H9 (cell line): ENCODE measurements at places on chromosomes 16 and 17. TPM values are rescaled to one million over a fixed set of nuclear protein-coding genes. Genes with fewer than 3 reads are reported as not detected.

DNA sequence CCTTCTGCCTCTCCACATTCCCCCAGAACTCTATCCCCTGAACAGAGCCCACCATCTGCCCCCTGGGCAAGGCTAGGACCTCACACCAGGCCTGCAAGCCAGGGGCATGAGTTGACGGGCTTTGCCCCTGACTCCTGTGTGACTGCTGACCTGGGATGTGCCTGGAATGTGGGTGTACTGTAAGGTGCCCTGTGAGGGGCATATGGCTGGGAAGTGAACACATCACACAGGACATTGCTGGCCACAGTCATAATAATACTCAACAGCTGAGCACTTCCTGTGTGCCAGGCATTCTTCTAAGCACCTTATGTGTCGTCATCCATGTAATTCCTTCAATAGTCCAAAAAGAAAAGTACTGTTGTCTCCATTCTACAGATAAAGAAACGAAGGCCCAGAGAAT is 13.3 kb downstream of the CES4A start:
- DNase-seq = no peak

DNA sequence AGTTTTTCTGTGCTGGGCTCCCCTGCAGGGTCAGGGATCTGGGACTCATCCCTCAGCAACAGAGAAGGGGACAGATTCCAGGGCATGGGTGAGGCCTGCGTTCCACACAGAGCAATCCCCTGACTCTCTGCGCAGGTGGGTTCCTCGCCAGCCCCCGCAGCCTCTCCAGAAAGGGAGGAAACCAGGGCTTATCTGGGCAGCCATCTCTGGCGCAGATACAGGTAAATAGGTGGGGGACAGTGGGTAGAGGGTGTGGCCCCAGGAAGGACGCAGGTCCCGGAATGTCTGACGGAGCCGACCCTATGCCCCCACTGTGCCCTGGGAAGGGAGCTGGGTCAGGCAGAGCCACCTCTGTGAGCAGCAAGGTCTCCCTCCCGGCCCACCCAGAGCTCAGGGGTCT is 23.2 kb downstream of the PIEZO1 start:
- DNase-seq = no peak

DNA sequence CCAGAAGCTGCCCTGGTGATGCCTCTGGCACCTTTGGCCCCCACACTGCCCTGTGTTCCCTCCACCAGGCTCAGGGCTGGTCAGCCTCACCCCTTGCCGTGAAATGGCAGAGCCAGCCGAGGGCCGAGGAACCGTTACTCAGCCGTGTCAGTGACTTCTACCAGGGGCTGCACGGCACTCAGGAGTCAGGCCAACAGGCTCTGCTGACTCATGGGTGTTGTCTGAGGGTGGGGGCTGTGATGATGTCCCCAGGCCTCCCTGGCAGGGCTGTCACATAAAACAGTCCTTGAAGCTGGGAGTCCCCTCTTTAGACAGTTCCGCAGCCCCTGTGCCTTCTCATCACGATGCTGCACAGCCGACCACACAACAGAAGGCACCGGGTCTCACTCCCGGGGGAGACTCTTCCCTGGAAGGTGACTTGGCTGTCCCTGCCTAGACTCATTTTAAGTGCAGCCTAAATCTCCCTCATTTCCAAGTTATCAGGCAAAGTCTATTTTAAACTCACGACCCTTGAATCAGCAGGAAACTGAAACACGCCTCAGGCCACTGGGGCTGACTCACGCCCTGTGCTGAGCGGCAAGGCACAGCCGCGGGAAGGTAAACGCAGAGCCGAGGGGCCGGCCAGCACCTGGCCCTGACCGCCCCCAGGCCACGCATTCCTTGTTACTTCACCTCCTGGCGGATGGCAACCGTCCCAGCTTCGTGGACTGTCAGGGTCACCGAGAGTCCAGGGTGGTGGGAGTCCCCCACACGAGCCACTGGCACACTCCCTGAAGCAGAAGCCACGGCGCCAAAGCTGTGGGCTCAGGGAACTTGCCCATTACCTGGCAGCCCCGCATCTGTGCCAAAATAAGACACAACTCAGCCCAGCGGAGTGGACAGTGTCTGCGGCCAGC is 102.6 kb downstream of the ZNF778 start:
- peak; percentile 61 for DNase-seq

GRCh38 chr16:4515611-4516233 is 22.9 kb downstream of the CDIP1 start:
- DNase-seq = no peak

DNA sequence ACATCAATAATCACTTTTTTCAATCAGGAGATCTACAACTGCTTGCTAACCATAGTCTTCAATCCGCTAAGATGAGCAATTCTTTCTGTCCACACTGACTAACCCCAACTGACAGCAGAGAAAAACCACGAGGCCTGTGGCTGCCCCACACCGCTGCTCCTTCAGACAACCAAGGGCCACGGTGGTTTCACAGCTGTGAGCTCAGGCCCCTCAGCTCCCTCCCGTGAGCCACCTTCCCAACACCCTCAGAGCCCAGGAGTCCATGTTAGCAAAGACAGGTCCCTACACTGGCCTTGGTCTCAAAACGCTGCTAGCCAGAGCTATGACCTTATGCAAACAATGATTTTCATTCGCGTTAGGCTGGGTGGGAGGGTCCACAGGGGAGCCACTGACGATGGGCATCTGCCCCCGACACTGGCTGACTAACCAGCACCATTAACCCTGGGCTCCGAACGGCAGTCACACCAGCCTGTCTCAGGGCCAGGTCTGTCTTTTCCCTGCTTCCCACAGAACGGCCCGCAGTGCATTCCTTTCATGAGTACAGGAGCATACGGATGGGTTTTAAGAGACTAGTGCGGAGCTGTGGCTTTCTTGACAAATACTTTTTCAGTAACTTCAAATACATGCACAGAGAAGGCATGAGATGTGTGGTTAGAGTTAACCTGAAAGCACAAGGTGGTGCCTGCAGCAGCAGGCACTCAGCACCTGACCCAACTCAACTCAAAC is 67.3 kb downstream of the ANKRD11 start:
- no peak for DNase-seq

The PTX4 gene
- total RNA-seq = 0.20 TPM in 1 of 2 replicates, not detected in the other

DNA sequence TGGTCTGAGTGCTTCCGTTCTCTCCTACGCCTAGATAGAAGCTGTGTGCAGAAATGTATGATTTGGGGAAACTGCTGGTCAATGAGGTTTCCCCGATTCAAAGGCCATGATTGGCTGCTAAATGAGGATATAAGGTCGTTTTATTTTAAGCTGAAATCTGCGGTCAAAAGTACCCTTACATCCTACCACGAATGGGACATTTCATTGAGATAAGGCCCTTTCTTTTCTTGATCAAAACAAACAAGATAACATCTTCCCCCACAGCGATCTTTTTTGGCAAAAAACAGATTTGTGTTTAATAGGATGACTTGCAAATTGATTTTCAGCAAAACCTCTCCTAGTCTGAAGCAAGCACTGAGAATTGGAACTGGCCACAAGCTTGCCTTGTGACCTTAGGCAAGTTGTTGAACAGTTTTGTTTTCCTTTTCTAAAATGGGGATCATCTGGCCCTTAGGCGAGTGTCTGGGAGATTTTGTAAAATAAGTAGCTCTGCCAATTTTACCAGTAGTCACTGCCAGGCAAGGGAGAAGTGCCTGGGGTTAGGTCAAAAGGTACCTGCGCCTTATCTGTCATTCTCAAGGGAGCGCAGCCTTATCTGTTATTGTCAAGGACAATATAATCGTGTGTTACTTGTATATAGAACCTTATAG is 635 bp downstream of the SCPEP1 start:
- no peak for DNase-seq

The C17orf67 gene
- total RNA-seq = 0.88 and 1.0 TPM in 2 replicates

The GCGR gene
- total RNA-seq = 0.24 and 0.26 TPM in 2 replicates

The PLA2G10 gene
- total RNA-seq = 1.0 and 2.2 TPM in 2 replicates

GRCh38 chr17:69450918-69451317 is 36.4 kb downstream of the MAP2K6 start:
- no peak for DNase-seq

The RASL10B gene
- total RNA-seq = 15.0 and 15.9 TPM in 2 replicates

The MRPL28 gene
- total RNA-seq = 154 TPM in 2 replicates

The CD300A gene
- total RNA-seq = not detected in 2 replicates

- DNase-seq = no peak
Measured at GRCh38 chr16:23014592-23014991, 134.7 kb downstream of the USP31 start.

DNA sequence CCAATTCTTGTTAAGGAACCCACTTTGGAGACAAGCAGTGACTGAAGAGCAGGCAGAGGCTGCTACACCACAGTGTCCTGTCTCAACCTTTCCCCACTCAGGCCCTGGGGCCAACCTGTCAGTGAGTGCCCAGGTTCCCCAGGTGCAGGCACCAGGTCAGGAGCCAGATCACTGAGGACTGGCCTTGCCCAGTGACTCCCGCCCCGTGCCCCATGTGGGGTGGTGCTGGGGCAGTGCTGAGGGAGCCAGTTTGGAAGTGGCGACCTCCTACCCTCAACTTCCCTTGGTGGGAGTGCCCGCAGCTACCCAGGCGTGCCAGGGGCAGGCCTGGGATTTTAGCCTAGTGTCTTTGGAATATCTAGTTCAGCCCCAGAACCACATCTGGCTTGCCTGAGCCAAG is 29.3 kb downstream of the SREBF1 start:
- no peak for DNase-seq

The GP1BA gene
- total RNA-seq = not detected in 2 replicates

DNA sequence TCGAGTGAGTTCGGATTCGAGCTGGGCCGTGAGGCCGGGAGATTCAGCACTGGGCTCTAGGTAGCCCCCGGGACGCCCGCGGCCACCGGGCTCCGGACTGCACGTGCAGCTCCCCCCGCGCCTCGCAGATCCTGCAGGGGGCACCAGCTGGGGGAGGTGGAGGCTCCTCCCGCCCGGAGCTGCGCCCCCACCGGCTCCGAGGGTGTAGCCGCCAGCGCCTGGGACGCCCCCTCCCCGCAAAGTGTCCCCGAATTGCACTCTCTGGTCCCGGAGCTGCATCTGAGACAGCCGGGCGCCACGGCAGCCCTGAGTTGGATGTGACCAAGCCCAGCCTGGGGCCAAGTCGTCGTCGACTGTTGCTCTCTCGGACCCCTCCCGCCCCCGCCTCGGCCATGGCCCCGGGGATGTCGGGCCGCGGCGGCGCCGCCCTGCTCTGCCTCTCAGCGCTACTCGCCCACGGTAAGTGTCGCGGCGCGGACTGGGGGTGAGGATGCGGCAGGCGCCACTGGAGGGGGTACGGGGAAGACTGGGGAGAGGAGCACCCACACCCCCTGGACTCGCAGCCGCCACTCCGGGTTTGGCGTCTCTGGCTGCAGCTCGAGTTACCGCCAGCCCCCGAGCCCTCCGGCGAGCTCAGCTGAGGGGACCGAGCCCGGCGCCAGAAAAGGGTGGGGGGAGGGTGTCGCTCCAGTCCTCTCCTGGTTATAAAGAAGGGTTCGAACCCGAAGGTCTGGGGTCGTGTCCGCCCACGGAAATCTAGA is 1.5 kb downstream of the TMEM132E start:
- DNase-seq = peak; percentile 57

The CPHXL2 gene
- total RNA-seq = not detected in 2 replicates

DNA sequence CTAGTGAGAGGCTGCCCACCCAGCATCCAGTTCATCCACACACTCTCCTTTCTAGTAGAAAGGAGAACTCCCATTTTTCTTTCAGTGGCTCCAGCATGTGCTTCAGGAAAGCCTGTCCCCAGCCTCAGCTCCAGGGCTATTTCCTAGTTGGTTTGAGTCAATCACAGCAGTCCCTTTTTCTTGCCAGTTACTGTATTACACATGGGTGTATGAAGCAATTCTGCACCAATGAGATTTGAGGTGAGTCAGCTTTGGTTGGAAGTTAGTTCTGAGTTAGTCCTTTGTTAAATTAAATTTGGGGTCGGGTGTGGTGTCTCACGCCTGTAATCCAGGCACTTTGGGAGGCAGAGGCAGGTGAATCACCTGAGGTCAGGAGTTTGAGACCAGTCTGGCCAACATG is 24.8 kb downstream of the RAD51D start:
- DNase-seq = no peak

The CCL17 gene
- total RNA-seq = not detected in 2 replicates

The MT1F gene
- 22.9 and 26.1 TPM in 2 replicates for total RNA-seq

DNA sequence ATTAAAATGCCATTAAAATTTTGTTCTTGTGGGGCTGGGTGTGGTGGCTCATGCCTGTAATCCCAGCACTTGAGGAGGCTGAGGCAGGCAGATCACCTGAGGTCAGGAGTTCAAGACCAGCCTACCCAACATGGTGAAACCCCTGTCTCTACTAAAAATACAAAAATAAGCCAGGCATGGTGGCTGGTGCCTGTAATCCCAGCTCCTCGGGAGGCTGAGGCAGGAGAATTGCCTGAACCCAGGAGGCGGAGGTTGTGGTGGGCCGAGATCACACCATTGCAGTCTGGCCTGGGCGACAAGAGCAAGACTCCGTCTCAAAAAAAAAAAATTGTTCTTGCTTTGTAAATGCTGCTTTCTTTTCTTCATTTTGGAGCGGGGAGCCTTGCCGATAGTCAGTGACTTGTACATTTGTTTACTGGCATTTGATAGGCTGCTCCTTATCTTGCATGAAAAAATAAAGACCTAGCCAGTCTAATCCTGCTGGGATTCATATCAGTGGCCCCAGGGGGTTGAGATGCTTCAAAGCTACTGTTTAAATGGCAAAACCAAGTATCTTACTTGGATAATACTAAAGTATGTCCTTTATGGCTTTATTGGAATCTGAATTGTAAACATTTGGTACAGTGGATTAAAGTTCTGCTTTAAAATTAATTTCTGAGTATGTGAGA is 3.3 kb upstream of the CLTC start:
- DNase-seq = no peak

GRCh38 chr16:82152641-82153112 is 17.3 kb downstream of the MPHOSPH6 start:
- no peak for DNase-seq

DNA sequence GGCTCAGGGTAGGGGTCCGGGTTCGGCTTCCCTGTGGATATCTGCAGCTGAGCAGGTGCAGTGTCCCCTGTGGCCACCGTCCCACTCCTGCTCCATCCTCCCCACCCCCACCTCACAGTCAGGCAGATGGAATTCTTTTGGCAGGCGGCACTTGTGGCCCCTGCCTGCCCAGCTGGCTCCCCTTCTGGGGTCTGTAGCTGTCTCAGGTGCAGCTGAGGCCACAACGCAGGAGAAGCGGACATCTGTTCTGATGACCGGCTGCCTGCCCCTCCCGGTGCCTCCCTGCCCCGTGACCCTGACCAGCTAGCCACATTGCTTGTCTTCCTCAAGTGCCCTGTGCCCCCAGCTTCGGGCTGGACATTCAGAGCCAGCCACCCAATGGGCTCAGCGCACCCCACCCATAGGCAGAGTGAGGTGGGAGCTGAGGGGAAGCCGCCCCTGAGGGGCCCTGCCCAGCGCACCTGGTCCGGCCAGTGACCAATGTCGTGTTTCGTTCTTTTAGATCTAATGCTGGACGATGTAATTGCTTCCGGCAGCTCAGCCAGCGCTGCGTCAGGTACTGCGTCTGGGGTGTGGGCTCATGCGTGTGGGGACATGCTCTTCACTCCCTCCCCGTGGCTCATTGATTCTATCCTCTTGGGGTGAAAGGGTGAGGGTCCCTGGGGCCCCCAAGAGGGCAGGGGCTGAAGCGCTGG is 25.2 kb upstream of the ABCC3 start:
- DNase-seq = no peak

GRCh38 chr17:47621293-47622179 is 28.2 kb upstream of the KPNB1 start:
- DNase-seq = peak; percentile 90

- DNase-seq = peak; percentile 96
Measured at GRCh38 chr17:2303204-2304188, at the start of the genes SMG6 and SRR. Gene SMG6, minus strand, starts transcription at chr17:2303785. Its CDS starts 65 bp downstream, at chr17:2303720. Gene SRR, plus strand, starts transcription at chr17:2303950. Its CDS starts 11,611 bp downstream, at chr17:2315561.

- DNase-seq = no peak
Measured at GRCh38 chr16:90020838-90021382, 1.7 kb upstream of the DBNDD1 start.

The NOG gene
- not detected in 2 replicates for total RNA-seq

- no peak for DNase-seq
Measured at GRCh38 chr16:48430890-48431289, 45.7 kb upstream of the SIAH1 start.
